ENCODE measurements at places on chromosomes 7 and 10. TPM values are rescaled to one million over a fixed set of nuclear protein-coding genes. Genes with fewer than 3 reads are reported as not detected.

DNA sequence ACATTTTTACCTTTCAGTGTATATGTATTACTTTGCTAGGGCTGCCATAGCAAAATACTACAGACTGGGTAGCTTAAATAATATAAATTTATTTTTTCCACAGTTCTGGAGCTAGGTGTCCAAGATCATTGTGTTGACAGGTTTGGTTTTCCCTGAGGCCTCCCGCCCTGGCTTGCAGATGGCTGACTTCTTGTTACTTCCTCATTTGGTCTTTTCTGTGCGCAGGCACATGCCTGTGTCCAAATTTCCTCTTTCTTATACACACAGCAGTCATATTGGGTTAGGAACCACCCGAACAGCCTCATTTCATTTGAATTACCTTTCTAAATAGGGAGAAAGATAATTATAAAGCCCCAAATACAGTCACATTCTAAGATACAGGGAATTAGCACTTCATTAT, 521.6 kb upstream of the SORCS1 start:
- no peak overlapping the region for H3K27ac ChIP-seq
- H3K27me3 ChIP-seq: no peaks in the 10 kb centered on the region

DNA sequence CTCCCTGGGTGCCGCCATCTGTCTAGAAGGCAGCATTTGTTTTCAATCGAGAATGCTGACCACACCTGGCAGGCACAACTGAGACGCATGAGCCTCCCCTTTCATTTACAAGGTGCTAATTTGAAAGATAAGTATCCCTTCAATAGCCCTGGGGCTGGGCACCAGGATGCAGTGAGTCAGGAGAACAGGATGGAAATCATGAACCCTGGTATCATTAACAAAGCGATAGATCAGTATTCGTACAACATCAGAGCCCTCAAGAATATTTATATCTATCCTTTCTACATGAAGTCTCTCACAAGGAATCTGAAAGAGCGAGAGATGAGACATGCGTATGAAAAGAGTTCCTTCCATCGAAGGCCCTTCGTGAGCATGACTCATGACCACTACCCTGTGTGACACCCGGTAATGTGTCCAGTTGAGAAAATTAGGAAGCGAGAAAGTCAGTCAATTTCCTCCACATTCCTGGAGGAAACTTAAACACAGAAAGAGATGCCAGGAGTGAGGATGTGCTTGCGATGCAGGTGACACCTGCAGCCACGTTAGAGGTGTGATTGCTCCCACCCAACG, 123.1 kb upstream of the PITRM1 start:
- H3K27ac ChIP-seq: no peak overlapping the region
- no peak overlapping the region for H3K4me3 ChIP-seq
- H3K4me1 ChIP-seq: no peaks in the 10 kb centered on the region
- no peak for DNase-seq
- H3K36me3 ChIP-seq: no peaks in the 10 kb centered on the region
- H3K27me3 ChIP-seq: no peaks in the 10 kb centered on the region

GRCh38 chr10:5376450-5376849, 11.7 kb downstream of the UCN3 start:
- H3K36me3 ChIP-seq: no peaks in the 10 kb centered on the region
- H3K4me1 ChIP-seq: no peaks in the 10 kb centered on the region
- no peak overlapping the region for H3K27ac ChIP-seq
- DNase-seq: no peak

DNA sequence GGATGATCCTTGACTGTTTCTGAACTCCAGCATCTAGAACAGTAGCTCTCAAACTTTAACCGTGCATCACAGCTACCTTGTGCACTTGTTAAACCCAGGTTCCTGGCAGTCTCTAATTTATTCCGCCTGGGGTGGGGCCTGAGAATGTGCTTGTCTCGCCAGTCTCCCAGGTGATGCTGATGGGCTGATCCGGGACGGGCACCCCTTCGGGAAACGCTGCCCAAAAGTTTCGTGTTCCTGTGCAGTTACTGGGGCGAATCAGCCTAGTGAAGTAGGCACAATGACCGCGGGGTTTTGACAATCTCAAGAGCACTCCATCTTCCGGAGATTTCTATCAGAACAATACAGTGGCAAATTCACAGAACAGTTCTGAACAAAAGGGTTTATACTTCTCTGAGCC, 29.9 kb downstream of the ADCYAP1R1 start:
- H3K27ac ChIP-seq: no peak overlapping the region
- H3K4me3 ChIP-seq: no peak overlapping the region
- no peak for DNase-seq
- no peaks in the 10 kb centered on the region for H3K27me3 ChIP-seq
- no peaks in the 10 kb centered on the region for H3K4me1 ChIP-seq

- H3K27ac ChIP-seq: peak overlapping the region; percentile 49
- no peaks in the 10 kb centered on the region for H3K4me1 ChIP-seq
- H3K36me3 ChIP-seq: no peaks in the 10 kb centered on the region
These were observed 36.2 kb downstream of the BEND7 start for GRCh38 chr10:13492493-13493180.

- no peak for DNase-seq
- H3K27ac ChIP-seq: no peak overlapping the region
- H3K4me1 ChIP-seq: no peaks in the 10 kb centered on the region
- no peak overlapping the region for H3K4me3 ChIP-seq
- no peaks in the 10 kb centered on the region for H3K27me3 ChIP-seq
- no peaks in the 10 kb centered on the region for H3K36me3 ChIP-seq
These were observed 230.9 kb downstream of the KLF6 start for GRCh38 chr10:3554121-3554522.

DNA sequence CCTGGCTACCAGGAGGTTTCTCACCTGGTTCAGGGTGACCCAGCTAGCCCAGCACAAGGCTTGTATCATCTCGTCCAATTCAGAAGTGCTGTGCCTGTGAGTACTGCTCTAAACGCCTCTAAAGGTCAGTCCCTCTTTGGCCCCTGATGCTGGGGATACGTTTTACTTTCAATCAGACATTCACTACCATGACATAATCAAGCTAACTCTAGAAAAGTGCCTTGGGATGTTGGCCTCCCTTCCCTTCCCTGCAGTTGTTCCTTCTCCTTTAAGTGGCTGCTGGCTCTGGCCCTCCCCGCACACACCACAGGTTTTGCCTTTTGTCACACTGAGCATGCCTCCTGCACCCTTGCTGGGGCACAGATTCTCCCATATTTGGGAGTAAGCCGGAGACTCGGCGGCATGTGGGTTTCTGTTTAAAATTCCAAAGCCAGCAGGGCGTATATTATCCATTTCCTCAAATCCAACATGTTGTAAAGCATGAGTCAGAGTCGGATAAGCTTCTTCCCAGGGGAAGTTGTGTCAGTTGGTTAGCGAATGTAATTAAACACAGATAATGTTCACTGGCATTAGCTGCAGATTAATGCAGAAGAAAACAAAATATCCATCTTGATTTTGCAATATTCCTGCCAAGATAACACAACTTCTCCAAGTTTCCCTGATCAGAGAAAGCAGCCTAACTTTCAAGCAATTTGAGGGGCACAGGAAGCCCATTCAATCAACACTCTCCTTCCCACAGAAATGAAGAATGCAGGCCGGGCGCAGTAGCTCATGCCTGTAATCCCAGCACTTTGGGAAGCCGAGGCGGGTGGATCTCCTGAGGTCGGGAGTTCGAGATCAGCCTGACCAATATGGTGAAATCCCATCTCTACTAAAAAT, 31.8 kb upstream of the VCL start:
- peaks cover 31% of the 10 kb centered on the region for H3K4me1 ChIP-seq
- H3K4me3 ChIP-seq: no peak overlapping the region
- H3K27ac ChIP-seq: peak overlapping the region; percentile 84
- no peaks in the 10 kb centered on the region for H3K36me3 ChIP-seq
- no peak for DNase-seq
- H3K27me3 ChIP-seq: no peaks in the 10 kb centered on the region

DNA sequence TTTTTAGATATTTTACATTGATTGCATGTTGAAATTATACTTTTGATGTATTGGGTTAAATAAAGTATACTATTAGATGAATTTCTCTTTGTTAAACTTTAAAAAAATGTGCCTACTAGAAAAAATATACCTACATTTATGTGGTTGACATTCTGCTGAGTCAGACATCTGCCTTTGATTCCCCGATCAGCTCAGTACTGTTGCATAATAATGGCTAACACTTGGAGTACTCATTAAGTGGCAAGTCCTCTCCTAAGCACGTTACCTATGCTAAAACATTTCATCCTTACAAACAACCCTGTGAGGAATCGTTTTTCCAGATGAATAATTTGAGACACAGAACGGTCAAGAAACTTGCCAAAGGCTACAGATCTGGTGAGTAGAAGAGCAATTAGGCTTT, 14.0 kb upstream of the SEM1 start:
- no peaks in the 10 kb centered on the region for H3K4me1 ChIP-seq
- no peak overlapping the region for H3K4me3 ChIP-seq
- H3K27ac ChIP-seq: no peak overlapping the region

- peak; percentile 63 for DNase-seq
- H3K36me3 ChIP-seq: no peaks in the 10 kb centered on the region
- no peak overlapping the region for H3K27ac ChIP-seq
- no peaks in the 10 kb centered on the region for H3K27me3 ChIP-seq
- no peak overlapping the region for H3K4me3 ChIP-seq
These were observed 6.6 kb downstream of the NPC1L1 start for GRCh38 chr7:44534501-44534900.

DNA sequence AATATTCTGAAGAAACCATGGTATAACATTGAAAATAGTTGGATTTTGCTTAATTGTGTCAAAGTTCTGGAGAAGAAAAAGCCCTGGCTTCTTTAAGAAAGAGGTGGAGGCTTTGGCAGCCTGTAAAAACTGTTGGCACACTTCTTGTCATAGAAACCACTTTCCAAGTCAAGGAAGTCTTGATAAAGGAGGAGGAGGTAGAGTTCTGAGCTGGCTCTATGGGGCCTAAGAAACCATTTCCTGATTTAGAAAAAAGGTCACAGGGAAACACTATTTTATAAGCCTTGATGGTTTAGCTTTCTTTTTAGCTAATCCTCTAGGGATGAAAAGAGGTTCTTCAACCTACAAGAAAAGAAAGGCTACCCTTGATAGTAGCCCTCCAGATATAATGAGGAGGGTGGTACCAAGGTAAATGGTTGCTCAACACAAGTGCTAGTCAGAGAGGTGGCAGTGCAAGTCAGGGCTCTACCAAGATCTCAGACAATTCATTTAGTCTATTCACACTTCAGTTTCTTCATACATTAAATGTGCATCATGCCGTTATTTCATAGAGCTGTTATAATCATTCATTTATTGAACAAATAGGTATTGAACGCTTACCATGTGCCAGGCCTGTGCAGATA, 346.9 kb downstream of the RNLS start:
- H3K4me3 ChIP-seq: no peak overlapping the region
- H3K4me1 ChIP-seq: peaks cover 7% of the 10 kb centered on the region
- H3K27ac ChIP-seq: no peak overlapping the region
- H3K36me3 ChIP-seq: no peaks in the 10 kb centered on the region
- H3K27me3 ChIP-seq: no peaks in the 10 kb centered on the region

Gene NPFFR1
- total RNA-seq: 0.30 TPM

Gene OR13A1
- not detected for total RNA-seq

Gene OGDH
- 142 TPM for total RNA-seq

Gene A1CF
- not detected for total RNA-seq

Gene COX15
- total RNA-seq: 20.7 TPM

Gene LEP
- total RNA-seq: not detected
